CD8-positive, alpha-beta T cell (primary cell): ENCODE measurements at places on chromosomes 5 and 9.

- no peak for DNase-seq
These were observed 47.5 kb upstream of the KIAA1958 start for GRCh38 chr9:112439171-112439570.

DNA sequence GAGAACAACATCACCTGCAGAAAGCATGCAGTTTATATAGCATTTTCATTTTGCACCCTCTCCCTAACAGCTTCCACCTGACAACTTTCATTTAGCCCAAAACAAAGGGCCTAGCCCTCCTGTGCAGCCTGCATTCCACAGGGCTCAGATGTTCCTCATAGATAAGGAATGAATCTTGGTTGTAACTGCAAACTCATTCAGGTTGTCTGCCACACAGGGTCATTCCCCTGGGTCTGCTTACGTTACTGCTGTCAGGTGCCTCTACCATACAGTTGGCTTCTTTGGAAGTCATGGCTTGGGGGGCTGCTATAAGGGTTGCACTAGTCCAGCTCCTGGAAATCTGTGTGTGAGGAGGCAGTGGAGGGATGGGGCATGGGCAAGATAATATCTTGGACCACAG lies 2.7 kb upstream of the DCP2 start:
- no peak for DNase-seq

- no peak for DNase-seq
These were observed 133.0 kb downstream of the SLC28A3 start for GRCh38 chr9:84207491-84207951.

- peak; percentile 8 for DNase-seq
These were observed 91.2 kb downstream of the RFK start for GRCh38 chr9:76302947-76303550.

- DNase-seq = no peak
These were observed 42.0 kb upstream of the TIMD4 start for GRCh38 chr5:157004893-157005551.

DNA sequence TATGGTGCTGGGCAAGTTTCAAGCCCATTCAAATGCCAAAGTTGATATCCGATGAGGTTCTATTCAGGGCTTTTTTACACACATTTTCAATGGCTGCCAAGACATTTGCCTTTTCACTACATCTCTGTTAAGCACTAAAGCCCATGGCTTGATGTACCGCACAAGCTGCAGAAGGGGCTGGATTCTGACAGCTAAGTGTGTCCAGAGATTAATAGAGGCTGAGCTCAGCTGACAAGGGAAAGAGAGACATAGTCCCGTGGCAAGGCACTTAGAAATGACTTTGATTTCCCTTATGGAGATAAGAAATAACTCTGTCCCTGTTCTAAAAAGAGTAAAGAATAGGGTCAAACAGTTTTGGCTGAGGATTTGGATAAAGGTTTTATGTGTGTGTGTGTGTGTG lies 198.6 kb downstream of the DMRT2 start:
- no peak for DNase-seq

DNA sequence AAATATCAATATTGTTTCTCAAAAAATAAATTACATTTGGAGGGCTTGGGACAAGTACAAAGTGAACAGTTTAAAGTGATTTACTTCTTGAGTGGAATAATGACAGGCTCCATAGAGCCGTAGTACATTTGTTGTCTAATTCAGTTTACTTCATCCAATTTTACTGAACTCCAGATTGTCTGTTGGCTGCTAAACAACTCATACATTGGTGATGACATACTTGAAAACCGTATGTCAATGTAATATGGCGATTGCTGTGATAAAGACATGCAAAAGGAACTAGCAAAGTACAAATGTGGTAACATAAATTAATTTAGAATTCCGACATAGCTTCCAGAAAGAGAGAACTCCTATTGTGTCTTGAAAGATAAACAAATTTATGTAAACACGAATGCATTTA lies 1197.5 kb upstream of the CDH18 start:
- no peak for DNase-seq

DNA sequence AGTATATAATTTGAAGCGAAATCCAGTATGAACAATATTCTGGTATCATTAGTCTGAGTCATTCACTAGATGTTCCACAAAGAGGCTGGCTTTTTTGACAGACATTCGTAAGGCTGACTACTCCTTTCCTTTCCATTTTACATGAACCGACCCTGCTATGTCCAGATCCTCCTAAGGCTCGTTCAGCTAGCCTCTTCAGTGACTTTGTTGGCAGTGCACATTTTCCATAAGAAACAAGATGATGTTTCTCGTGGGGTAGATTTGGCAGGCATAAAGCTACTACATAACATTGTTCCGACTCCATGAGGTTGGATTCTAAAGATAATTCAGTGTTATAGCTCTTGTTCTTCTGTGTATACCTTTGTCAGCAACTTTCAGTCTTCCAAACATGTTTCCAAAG lies 49.0 kb downstream of the ZNF462 start:
- no peak for DNase-seq

GRCh38 chr9:21711504-21711903 lies 90.9 kb upstream of the MTAP start:
- DNase-seq = no peak

GRCh38 chr9:8860925-8861324 lies 1061.3 kb upstream of the DMAC1 start:
- DNase-seq = no peak

GRCh38 chr5:149609640-149610219 lies 28.4 kb downstream of the ARHGEF37 start:
- DNase-seq = no peak

DNA sequence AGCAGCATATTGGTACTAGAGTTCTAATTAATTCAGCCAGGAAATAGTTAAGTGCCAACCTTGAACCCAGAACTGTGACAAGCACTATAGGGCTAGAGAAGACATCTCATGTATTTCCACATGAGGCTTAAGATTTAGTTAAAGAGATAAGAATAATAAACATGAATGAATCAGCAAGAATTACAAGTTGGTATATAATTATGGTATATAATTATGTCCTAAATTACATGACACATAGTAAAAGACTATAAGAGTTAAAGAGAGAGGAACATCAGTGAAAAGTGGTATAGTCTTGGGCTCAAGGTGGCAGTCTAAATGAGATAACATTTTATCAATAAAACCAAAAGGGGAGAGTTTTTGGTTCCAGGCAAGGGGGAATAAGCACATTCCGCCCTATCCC lies 223.1 kb upstream of the NFIL3 start:
- no peak for DNase-seq

- DNase-seq = no peak
These were observed 39.7 kb upstream of the CDKN2AIPNL start for GRCh38 chr5:134451225-134451935.

DNA sequence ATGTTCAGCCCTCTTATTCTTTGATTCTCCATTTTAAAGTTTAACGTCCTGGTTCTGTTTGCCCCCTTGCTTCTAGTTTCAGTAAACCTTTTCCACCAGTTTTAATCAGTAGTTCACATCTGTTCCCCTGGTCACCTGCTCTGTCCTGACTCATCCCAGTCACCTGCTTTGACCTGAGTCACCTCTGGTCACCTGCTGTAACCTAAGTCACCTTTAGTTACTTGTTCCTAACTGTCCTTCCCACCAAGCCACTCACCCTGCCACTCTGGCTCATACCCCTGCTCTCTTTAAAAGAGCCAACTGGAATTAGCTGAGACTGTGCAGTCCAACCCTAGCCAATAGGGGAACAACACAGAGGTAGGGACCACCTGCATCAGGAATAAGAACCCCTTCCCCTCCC lies 43.0 kb downstream of the SEMA6A start:
- DNase-seq = no peak

DNA sequence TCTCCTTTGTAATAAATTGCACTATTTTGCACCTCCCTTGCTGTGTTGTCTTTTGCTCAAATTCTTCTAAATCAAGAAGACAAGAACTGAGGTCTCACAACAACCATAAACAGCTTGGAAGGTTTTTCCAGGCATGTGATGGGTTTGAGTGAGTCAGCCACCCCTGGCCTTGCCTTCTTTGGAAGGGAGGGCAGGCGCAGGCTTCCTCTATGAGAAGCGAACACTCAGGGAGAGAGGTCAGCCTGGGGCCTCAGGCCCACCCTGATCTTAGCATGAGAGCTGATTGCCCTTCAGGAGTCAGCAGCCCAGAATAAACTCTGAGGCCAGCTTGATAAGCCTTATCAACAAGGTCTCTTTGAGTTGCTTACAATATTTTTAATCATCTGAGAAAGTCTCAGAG lies 31.6 kb downstream of the S1PR3 start:
- DNase-seq = no peak

DNA sequence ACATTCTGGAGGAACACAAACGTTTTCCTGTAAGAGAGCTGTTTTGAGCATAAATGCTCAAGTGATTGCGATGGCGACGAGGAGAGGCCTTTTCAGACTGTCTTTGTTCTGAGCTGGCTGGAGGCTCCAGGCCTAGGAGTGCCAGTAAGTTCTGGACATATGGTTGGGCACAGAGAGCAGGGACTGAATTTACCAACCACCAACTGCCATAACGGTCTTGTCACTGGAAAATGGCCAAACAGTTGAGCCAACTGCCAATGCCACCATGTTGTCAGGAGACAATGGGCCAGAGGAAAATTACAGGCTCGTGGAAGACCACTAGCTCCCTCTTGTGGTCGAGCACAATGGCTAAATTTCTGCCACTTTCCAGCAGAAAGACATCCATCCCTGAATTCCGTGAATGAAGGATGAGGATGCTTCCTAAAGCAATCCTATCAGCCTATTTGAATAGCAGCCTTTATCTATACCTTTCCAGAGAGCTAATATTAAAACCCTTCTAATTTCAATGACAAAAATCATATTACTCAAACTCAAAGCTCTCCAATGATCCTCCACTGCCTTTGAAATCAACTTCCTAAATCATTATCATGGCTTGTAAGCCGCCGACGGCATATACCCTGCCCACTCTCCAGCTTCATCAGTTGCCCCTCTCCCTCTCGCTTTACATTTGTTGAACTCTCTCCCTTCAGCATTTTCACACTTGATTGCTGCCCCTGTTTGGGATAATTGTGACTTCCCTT lies 66.9 kb upstream of the GLIS3 start:
- peak; percentile 48 for DNase-seq

- DNase-seq = no peak
These were observed 41.0 kb downstream of the RNF180 start for GRCh38 chr5:64206653-64207052.

GRCh38 chr9:7316166-7316795 lies 483.3 kb downstream of the DMAC1 start:
- no peak for DNase-seq

DNA sequence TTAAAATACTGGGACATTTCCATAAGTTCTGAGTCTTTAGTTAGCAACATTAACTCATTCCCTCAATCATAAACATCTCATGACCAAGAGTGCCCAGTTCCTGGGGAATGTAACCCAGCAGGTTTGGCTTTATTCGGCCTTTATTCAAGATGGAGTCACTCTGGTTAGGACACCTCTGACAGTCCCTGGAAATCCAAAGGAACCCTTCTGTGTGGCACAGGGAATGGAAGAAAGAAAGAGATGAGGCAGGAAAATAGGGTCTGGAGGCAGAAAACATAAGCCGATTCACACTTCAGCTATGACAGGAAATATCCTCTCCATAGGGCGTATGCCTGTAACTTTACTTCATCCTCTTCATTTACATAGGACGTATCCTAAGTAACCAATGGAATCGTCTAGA lies 53.5 kb downstream of the FXN start:
- DNase-seq = no peak

- no peak for DNase-seq
These were observed 42.0 kb downstream of the CRB2 start for GRCh38 chr9:123397975-123398374.
